ENCODE measurements at places on chromosomes 5 and 9.

DNA sequence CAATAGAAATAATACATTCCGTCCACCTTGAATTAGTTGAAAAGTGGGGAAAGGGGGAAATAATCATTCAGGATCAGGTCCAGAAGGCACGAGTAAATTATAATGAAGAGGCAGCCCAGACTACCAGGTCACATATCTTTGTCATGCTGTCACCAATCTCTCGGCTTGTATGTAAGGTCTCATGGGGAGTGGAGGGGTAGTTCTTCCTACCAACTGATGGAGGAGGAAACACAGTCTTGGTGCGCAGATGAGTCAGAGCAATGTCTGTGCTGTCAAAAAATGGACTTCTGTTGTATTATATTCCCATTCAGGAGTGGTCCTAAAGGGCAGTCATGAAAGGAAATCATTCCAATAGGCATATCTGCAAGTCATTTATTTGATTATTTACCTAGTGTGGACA, 164.2 kb upstream of the PTGER4 start:
- DNase-seq = no peak

DNA sequence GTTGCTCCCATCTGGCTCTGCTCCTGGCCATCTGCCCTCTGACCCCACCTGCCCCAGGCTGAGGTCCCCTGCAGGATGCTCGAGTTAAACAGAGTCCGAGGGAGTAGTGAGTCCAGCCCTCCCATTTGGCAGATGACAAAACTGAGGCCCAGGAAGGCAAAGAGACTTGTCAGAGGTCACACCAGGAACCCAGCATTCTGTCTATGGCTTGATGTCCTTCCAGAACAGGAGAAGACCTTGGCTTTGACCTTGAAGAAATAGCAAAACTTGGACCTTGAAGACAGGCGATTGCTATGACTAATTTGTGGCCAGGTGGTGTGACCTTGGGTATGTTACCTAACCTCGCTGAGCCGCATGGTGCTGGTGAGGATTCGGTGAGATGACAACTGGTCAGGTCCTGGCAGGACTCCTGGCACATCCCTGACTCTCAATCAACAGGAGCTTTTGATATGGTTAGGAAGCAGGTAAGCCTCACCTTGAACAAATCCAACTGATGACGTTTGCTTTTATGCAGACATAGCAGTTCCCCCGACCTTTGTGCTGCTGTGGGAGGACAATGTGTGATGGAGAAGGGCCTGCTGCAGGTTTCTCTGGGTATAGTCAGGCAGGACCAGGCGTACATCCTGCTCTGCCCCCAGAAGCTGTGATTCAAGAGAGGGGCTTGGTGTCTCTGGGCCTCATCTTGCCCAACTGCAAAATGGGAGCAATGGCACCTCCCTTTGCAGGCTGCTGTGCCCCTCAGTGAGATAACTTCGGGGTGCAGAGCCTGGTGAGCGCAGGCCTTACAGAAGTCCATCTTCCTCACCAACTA, 198.7 kb downstream of the C9orf50 start:
- DNase-seq = no peak

DNA sequence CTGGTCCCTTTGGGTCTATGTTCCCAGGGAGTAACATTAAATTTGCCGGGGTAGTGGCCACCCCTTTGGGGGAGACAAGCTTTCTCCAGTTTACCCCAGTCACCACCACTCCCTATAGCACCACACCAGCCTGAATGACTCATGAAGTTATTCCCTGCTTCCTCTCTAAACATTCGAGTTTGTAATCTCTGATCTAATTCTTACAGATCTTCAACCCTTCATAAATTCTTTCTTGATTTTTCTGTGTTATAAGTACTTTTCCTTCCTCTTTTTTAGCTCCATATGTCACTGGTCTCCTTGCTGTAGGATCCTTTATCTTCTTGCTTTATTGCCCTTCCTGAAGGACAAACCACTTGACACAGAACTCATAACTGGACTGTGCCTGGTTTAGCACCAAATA, 55.6 kb downstream of the GNA14 start:
- no peak for DNase-seq

DNA sequence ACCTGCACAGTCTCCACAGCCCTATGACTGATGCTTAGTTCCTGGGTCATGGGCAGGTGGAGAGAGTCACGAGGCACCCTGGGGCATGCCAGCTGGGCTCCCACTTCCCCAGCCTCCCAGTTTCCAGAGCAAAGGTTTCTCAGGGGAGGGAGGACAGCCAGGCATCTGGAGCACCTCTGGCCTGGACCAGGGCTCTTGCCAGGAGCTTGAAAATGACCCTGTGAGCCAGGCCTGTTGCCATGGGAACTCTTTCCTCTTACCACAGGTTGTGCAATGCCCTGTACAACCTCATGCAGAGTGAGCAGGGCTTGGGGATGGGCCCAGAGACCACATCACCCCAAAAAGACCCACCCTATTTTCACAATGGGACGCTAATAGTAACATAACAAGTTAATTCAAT, 113.1 kb downstream of the PSD2 start:
- no peak for DNase-seq
